ENCODE measurements at places on chromosomes 6 and 20.

- DNase-seq = no peak
These were observed 11.7 kb downstream of the TPD52L1 start for GRCh38 chr6:125165256-125165655.

DNA sequence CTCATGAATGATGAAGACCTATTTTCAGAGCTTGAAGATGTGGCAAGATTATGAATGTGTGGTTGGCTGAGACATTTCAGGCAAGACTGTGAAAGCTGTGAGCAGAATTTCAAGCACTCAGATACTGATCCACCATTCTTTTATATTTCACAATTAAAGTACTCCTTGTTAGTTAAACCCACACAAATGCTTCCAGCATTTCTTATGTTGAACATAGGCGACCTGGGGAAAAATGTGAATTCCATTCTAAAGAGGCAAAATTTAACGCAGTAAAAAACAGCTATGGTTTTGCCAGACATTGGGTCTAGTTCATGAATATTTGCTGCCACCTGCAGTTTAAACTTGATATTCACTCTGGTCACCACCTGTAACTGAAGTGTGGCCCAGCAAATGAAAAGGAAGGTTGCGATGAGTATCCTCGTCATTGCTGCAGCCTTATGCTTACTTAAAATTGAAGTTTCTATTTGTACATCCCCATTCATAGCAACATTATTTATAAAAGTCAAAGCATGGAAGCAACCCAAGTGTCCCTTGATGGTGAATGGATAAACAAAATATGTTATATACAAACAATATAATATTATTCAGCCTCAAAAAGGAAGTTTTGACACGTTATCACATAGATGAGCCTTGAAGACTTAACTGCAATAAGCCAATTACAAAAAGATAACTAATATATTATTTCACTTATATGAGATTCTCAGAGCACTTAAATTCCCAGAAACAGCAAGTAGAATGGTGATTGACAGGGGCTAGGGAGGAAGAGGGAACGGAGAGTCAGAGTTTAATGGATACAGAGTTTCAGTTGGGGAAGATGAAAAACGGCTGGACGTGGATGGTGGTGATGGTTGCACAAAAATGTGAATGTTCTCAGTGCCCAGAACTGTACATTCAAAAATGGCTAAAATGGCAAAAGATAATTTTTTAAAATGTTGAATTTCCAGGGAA is 32.4 kb upstream of the FAM184A start:
- peak; percentile 54 for DNase-seq

DNA sequence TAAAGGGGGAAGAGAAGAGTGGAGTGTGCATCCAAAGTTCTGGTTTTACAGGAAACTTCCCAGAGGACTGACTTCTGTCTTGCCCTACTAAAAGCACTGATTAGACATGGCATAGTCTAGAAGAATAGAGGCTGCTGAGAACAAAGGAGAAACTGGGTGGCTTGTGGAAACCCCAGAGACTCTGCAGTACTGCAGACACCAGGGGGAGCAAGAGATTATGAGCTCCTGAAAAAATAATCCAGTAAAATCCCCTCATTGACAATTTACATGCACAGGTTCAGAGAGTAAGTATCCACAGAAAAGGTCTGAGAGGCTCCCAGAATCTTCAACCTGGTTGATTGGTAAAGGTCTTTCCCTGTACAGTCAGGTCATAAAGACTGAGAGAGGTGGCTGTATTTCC is 48.7 kb upstream of the CLVS2 start:
- DNase-seq = no peak

- no peak for DNase-seq
These were observed 23.9 kb downstream of the TFEB start for GRCh38 chr6:41711323-41712038.

DNA sequence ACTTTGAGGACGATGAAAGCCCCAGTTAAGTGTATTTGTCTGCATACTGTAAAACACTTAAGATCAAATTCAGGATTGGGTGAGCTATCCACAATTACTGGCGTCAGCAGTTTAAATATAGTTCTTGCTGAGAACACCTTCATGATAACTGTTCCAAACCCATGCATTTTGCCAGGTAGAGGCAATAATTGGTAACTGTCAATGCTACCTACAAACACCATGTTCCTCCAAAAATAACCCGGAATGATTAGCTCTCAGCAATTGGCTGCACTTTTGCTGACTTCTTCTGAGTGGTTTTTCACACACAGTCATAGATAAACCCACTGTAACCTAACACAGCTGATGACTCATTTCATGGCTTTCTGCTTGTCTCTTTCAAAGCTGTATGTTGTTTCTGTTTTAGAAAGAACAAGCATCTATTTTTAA is 1358.6 kb upstream of the GJE1 start:
- no peak for DNase-seq

DNA sequence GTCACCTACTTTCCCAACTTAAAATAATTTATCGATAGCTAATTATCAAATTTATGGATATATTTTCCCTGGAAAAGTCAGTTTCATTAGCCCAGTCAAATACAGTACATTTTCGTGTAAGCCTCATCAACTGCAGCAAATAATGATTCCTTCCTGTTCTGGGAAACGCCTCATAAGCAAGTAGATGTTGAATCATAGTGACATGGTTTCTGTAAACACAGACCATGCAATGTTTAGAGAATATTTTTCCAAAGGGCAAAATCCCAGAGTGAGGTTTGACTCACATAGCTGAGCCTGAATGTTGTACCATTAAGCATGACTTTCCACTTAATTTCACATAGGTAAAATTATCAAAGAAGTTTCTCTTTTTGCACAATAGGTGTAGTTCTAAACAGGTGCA is 16.7 kb upstream of the VNN1 start:
- DNase-seq = no peak
